ENCODE measurements at places on chromosomes 1 and 21.

DNA sequence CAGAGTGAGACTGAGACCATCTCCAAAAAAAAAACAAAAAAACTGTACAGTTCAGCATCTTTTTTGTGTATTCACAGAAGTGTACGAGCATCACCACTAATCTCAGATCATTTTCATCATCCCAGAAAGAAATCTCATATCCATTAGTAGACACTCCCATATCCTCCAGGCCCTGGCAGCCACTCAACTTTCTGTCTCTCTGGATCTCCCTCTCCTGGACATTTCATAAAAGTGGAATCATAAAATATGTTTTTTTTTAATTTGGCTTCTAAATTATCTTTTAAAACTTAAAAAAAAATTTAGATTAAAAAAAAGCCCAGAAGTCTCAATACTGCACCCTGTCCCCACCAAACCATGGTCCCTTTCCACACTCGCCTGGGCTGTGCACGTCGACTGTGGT lies 22.1 kb downstream of the RIPPLY3 start:
- H3K4me1 ChIP-seq = no peaks in the 10 kb centered on the region
- no peaks in the 10 kb centered on the region for H3K36me3 ChIP-seq
- H3K4me3 ChIP-seq = no peak overlapping the region
- H3K27me3 ChIP-seq = no peaks in the 10 kb centered on the region

DNA sequence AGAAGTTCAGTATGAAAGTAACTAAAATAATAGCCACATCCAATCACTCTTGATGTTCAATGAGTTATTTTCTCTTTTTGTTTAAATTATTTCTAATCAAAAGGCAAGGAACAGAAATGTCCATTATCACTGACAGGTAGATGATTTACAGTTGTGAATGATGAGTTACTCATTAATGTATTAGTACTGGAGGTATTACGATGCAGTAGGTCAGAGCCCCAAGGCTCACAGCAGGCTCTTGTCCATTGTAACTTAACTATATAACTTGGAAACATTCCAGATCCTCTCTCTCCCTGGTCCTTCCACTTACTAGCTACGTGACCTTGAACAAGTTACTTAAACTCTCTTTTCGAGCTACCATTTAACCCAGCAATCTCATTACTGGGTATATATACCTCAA lies 39.5 kb downstream of the CRB1 start:
- DNase-seq = no peak
- no peak overlapping the region for H3K4me3 ChIP-seq
- H3K4me1 ChIP-seq = no peaks in the 10 kb centered on the region

DNA sequence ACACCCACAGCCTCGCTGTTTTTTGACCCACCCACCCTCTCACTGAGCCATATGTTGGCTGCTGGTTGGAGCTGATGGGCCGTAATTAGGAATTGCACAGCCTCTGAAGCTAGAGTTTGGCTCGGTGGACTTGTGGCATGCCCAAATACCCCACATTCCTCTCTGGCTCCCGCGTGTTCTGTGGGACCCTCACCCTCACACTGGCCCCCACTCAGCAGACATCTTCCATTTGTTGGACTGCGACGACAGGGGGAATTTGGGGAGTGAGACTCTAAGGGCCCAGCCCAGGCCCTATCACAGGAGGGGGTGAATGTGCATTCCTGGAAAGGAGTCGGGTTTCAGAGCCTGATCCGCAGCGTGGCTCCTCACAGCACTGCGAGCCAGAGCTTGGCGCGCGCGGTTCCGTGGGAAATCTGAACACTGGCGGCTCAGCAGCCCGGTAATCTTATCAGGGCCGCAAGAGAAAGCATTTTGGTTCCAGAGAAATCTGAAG lies 5.2 kb downstream of the RCSD1 start:
- DNase-seq = peak; percentile 87
- H3K27ac ChIP-seq = no peak overlapping the region
- H3K4me3 ChIP-seq = peak overlapping the region; percentile 18
- H3K27me3 ChIP-seq = peaks cover 62% of the 10 kb centered on the region

GRCh38 chr1:97004054-97004453 lies 282.5 kb downstream of the PTBP2 start:
- H3K4me1 ChIP-seq = no peaks in the 10 kb centered on the region
- H3K27me3 ChIP-seq = no peaks in the 10 kb centered on the region
- no peak for DNase-seq
- no peak overlapping the region for H3K4me3 ChIP-seq

DNA sequence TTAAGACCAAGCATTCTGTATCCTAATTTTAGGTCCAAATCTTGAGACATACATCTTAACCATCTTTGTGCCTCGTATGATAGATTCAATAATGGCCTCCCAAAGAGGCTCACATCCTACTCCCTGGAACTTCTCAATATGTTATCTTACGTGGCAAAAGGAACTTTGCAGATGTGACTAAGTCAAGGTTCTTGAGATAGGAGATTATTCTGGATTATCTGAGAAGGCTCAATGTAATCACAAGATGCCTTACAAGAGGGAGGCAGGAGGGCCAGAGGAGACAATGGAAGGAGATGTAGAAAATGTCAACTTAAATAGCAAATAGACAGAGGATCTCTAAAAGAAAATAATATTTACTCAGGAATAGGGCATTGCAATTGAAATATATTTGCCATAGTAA lies 548.9 kb downstream of the MATN1 start:
- H3K36me3 ChIP-seq = no peaks in the 10 kb centered on the region
- H3K4me1 ChIP-seq = no peaks in the 10 kb centered on the region
- no peak overlapping the region for H3K27ac ChIP-seq
- H3K4me3 ChIP-seq = no peak overlapping the region
- DNase-seq = no peak
- no peaks in the 10 kb centered on the region for H3K27me3 ChIP-seq

Data from neural progenitor cell (in vitro differentiated cells).